NCI-H1105 (cell line): ENCODE measurements at places on chromosomes 11 and 22.

DNA sequence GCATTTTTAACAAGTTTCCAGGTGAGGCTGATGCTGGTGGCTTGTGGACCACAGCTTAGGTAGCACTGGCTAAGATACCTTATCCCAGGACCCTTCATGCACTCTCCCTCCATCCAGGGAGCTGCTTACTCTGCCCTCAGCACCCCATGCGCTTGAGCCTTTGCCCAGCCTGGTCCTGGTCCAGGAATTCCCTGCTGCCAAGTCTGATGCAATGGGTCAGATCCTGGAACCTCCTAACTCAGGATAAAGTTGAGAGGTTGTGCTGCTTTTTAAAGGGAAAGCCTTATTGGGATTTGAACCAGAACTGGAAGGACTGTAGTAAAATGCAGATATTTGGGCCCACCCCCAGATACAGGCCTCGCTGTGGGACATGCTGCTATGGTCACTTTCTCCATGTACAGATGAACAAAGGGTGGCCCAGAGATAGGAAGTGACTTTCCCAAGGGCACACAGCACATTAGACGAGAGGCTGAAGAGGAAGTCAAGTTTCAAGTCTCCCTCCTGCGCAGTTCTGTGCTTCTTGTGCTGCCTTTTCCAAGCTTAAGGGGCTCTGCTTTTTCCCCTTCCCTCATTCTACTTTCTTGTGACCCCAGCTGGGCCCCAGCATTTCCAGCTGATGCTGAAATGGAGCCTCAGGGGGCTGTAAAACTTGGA is 824 bp upstream of the LGALS12 start:
- no peak for DNase-seq

- DNase-seq, result no peak
Measured at GRCh38 chr11:68269414-68270081, 2.2 kb downstream of the C11orf24 start.

GRCh38 chr22:48297296-48297695 is 1530.4 kb downstream of the BRD1 start:
- no peak for DNase-seq

DNA sequence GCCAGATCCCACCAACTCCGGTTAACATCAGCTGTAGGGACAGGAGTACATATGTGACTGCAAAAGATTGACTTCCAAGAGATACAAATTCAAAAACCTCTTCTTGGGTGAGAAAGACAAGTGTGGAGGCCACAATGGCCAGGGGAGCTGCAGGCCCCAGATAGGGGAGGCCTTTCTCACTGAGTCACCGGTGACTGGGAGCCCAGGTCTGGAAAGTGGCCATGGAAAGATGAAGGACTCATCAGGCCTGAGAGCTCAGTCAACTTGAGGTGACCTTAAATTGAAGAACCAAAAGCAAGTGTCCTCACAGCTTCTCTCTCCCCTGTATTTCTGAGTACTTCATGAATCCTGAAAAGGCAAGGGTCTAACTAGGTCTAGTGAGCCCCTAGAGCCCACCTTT is 90.4 kb upstream of the CLPB start:
- DNase-seq, result no peak

DNA sequence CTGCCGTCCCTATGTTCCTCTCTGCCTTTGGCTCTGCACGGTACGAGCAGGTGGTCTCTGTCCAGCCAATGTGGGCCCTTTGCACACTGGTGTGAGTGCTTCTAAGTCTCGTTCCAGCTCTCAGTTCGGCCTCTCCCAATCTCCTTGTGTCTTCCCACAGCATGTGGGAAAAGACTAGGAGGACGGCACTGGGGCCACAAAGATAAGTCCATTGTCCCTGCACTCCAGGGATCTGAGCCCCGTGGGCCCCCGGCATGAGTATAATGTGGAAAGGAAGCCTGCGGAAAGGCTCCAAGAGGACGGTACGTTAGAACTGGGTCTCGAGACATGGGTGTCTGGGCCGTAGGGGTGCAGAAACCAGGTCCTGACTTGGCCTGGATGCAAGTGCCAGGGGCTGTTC is 16.4 kb downstream of the MYEOV start:
- DNase-seq, result no peak

DNA sequence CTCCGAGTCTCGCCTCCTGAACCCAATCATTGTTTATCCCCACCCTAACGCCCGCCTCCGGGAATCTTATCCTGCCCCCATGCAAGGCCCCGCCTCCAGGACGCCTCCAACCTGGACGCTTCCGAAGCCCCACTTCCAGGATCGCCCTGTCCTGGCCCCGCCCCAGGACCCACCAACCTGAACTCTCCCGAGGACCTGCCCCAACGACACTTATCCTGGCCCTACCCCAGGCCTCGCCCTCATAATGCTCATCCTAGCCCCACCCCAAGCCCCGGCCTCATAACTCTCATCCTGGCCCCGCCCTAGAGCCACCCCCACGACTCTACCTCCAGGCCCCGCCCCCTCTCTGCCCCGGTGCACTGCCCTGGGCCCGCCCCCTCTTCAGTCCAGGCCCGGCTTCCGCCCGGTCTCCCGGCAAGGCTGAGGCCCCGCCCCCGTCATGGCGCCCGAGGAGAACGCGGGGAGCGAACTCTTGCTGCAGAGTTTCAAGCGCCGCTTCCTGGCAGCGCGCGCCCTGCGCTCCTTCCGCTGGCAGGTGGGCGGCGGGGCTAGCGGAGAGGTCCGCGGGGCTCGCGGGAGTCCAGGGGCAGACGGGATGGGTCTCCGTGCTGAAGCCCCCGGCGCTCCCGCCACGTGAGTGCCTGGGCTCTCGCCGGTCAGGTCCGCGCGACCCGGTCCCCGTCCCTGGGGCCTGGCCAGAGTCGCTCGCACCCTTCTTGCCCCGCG is 45.7 kb upstream of the DEFB108B start:
- peak; percentile 99 for DNase-seq

GRCh38 chr11:96113193-96113681 is 189.3 kb upstream of the MTMR2 start:
- no peak for DNase-seq

GRCh38 chr11:22459048-22459447 is 120.9 kb downstream of the SLC17A6 start:
- DNase-seq, result no peak

- no peak for DNase-seq
Measured at GRCh38 chr11:12160231-12160630, 49.8 kb downstream of the MICAL2 start.

GRCh38 chr22:40008726-40009291 is 14.1 kb downstream of the FAM83F start:
- DNase-seq, result no peak

DNA sequence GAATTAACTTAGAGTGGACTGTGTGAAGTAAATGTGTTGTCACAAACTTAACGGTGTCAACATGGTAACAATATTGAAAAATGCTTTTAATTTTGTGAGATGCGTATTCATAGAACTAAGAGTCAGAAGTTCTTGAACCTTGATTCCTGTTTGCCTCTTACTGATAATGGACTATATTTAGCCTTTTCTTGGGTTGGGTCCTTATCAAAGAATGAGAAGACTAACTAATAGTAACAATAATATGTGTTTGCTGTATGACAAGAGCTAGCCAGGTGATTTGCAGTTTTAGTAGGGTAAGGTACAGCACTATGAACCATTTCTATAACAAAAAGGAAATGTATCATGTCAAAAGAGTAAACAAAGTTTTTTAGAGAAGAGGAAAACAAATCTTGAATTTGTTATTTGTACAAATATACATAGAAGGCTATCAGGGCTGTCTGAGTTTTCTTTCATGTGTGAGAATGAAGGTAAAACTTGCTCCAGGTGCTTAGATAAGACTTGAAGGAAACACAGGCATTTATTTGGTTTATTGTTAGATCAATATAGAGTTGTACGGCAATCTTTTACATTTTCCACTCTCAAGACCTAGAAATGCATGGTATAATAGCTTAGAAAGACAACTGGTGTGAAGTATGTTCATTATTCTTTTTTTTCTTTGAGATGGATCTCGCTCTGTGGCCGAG is 74.1 kb downstream of the PACS1 start:
- DNase-seq, result no peak

- no peak for DNase-seq
Measured at GRCh38 chr11:27574342-27574741, 67.8 kb upstream of the LIN7C start.

- DNase-seq, result no peak
Measured at GRCh38 chr11:32447252-32447651, 11.9 kb upstream of the WT1 start.

DNA sequence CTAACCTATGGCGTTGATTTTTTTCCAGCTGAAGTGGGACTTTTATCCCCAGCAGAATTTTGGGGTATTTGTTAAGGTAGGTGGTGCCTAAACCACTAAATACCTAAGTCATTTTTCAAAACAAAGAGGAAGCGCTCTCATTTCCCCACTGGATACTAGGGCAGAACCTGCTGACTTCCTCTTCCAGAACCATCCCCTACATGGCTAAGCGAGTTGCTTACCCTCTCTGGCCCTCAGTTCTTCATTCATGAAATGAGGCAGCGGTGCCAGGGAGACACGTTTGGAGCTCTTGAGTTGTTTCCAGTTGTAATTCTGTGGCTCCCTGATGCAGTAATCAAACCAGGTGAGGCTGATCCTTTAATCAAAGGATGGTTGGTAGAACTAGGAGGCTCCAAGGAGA is 10.0 kb upstream of the MTMR3 start:
- no peak for DNase-seq

GRCh38 chr11:75767228-75767572 is 1.4 kb upstream of the DGAT2 start:
- no peak for DNase-seq

DNA sequence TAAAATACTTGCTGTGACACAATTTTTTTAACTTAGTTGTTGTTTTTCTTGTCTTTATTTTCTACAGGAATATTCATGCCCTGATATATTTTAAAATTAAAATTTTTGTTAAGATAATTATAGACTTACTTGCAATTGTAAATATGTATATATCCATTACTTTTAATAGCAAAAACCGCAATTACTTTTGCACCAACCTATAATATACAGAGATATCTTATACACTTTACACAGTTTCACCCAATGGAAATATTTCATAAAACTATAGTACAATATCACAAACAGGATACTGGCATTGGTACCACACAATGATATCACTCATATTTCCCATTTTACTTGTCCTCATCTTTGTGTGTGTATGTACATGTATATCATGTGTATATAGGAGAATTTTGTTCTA is 188.8 kb downstream of the DLG2 start:
- no peak for DNase-seq

GRCh38 chr11:12890476-12890875 is 118.6 kb upstream of the RASSF10 start:
- no peak for DNase-seq
